Progenitor cell of endocrine pancreas (in vitro differentiated cells): ENCODE measurements at places on chromosomes 3 and 15. TPM values are rescaled to one million over a fixed set of nuclear protein-coding genes. Genes with fewer than 3 reads are reported as not detected.

GRCh38 chr15:81572190-81572589, 198.2 kb upstream of the TMC3 start:
- no peak for DNase-seq
- H3K36me3 ChIP-seq, result no peaks in the 10 kb centered on the region
- peaks cover 13% of the 10 kb centered on the region for H3K27me3 ChIP-seq
- H3K27ac ChIP-seq, result no peak overlapping the region
- no peak overlapping the region for H3K4me3 ChIP-seq

DNA sequence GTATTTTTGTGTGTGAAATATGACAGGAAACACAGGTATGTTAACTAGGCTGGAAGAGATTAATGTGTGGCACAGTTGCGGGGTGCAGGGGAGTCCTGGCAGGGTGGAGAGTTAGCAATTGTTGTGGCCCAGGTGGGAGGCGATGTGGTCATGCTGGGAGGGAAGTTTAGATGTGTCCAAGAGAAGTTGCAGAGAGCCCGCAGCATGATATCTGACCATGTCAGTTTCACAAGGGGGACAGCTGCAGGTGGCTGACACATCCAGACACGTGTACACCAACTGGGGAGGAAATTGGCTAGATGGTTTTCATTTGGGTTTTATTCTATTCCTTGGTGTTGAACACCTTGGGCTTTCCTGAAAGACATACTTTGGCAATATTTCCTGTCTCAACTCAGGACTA, 172.8 kb upstream of the RGMA start:
- peaks cover 21% of the 10 kb centered on the region for H3K27me3 ChIP-seq
- no peak overlapping the region for H3K4me3 ChIP-seq
- H3K27ac ChIP-seq, result no peak overlapping the region
- H3K36me3 ChIP-seq, result no peaks in the 10 kb centered on the region
- DNase-seq, result no peak

DNA sequence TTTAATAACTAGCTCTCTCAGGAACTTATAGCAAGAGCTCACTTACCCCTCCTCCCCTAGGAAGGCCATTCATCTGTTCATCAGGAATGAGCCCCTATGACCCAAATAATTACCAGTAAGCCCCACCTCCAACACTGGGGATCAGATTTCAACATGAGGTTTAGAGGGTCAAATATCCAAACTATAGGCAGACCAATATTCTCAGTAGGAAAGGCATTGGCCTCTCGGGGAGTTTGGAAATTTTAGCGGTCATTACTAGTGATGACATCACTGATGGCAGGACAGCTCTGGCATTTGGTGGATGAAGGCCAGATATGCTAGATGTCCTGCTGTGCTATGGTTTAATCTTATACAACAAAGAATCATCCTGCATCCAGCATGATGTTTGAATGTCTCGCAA, 15.2 kb upstream of the CD47 start:
- no peaks in the 10 kb centered on the region for H3K36me3 ChIP-seq
- H3K4me3 ChIP-seq, result no peak overlapping the region
- peaks cover 2% of the 10 kb centered on the region for H3K27me3 ChIP-seq
- no peak for DNase-seq

DNA sequence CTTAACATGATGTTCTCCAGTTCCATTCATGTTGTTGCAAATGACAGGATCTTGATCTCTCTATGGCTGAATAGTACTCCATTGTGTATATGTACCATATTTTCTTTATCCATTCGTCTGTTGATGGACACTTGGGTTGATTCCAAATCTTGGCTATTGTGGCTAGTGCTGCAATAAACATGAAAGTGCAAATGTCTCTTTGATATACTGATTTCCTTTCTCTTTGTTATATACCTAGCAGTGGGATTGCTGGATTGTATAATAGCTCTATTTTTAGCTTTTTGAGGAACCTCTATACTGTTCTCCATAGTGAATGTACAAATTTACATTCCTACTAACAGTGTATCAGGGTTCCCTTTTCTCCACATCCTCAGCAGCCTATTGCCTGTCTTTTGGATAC, 5.9 kb upstream of the RBP2 start:
- no peak for DNase-seq
- H3K4me3 ChIP-seq, result no peak overlapping the region
- H3K27ac ChIP-seq, result no peak overlapping the region

DNA sequence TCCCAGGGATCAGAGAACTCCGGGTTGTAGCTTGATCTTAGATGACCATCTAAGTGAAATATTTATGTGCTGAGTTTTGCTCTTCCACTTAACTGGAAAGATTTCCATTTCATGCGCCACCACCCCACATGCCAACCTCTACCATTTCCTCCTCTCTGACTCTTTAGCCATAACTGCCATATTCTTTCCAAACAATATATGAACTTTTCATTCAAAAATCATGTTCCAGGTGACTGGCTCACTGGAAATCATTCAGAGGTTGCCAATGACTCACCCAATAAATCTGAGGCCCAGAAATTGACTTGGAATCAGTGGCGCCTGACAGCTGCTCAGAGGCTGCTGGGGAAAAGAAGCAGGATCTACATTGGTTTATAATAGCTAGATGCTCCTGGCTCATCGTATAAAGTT, 31.6 kb upstream of the FAM174B start:
- H3K36me3 ChIP-seq, result peaks cover 16% of the 10 kb centered on the region
- peaks cover 20% of the 10 kb centered on the region for H3K27me3 ChIP-seq
- DNase-seq, result no peak
- H3K4me3 ChIP-seq, result no peak overlapping the region
- no peak overlapping the region for H3K27ac ChIP-seq

GRCh38 chr3:112685420-112685819, 44.5 kb upstream of the CCDC80 start:
- H3K4me1 ChIP-seq, result peaks cover 24% of the 10 kb centered on the region
- peaks cover 13% of the 10 kb centered on the region for H3K27me3 ChIP-seq
- H3K27ac ChIP-seq, result no peak overlapping the region
- no peak overlapping the region for H3K4me3 ChIP-seq
- H3K36me3 ChIP-seq, result no peaks in the 10 kb centered on the region

The ALPK3 gene
- total RNA-seq, result 122 TPM in 2 replicates

DNA sequence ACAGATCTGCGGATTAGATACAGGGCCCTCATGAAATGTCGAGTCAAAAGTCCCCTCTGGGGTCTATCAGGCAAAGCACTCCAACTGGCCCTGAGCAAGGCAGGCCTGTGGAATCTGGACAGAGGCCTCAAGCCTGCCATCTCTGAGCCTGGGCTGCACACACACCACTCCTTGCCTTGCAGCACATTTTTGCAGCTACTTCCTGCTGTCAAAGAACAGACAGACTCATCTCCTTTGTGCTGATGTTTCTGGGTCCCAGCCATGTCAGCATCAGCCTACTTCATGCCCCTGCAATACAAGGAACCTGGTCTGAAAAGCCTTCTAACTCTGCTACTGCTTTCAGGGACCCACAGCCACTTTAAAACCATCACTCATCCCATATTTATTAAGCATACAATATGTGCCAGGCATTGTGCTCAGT, 60.6 kb upstream of the IL12A start:
- H3K27ac ChIP-seq, result no peak overlapping the region
- no peak for DNase-seq
- H3K4me1 ChIP-seq, result peaks cover 5% of the 10 kb centered on the region

GRCh38 chr3:37932505-37932904, 58.1 kb upstream of the VILL start:
- H3K27me3 ChIP-seq, result no peaks in the 10 kb centered on the region
- H3K36me3 ChIP-seq, result peaks cover 15% of the 10 kb centered on the region
- no peak overlapping the region for H3K27ac ChIP-seq
- peaks cover 44% of the 10 kb centered on the region for H3K4me1 ChIP-seq

The HCLS1 gene
- 0.46 and 0.73 TPM in 2 replicates for total RNA-seq

The THAP10 gene
- 4.1 and 4.5 TPM in 2 replicates for total RNA-seq

DNA sequence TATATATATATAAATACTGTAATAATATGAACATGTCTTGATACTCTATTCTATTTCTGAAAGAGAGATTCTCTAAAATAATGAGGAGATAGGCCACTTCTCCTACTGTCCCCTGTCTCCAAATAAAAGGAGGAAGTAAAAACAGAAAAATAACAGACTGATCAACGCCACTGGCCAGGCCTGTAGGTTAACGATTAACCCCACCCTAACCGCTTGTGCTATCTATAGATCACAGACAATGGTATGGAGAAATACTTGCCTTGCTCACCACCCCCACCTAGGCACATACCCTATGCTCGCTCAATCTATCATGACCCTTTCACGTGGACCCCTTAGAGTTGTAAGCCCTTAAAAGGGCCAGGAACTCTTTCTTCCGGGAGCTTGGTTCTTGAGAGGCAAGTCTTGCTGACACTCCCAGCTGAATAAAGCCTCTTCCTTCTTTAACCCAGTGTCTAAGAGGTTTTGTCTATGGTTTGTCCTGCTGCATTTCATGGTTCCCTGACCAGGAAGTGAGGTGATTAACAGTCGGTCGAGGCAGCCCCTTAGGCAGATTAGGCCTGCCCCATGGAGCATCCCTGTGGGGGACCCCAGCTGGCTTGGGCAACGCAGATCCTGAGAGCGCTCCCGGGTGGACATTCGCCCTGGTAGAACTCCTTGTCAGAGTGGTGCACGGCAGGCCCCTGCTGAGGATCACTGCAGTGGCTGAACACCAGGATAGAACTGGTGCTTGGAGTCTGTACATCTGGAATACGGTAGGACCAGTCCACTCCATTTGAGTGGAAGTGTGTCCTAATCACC, 521.8 kb upstream of the CNTN3 start:
- H3K4me1 ChIP-seq, result no peaks in the 10 kb centered on the region
- H3K27ac ChIP-seq, result no peak overlapping the region
- H3K36me3 ChIP-seq, result peaks cover 1% of the 10 kb centered on the region
- no peak for DNase-seq
- H3K27me3 ChIP-seq, result no peaks in the 10 kb centered on the region
- H3K4me3 ChIP-seq, result no peak overlapping the region

The IFT80 gene
- total RNA-seq, result 48.1 and 52.4 TPM in 2 replicates
